ENCODE measurements at places on chromosomes 12 and 14.

DNA sequence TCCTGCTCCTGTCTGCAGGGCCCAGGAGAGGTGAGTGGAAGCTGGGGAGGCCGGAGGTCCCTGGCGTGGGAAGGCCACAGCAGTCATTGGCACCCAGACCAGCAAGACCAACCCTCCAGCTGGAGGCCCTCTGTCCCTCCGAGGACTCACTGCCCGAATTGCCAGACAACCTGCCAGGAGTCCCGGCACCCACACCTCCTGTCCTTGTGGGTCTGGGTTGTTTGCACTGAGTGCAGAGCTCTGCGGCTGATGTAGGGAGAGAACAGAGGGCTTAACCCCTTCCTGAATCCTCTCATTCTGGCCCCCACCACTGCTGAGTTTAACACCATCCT is 204.9 kb downstream of the KIF26A start:
- DNase-seq = no peak

DNA sequence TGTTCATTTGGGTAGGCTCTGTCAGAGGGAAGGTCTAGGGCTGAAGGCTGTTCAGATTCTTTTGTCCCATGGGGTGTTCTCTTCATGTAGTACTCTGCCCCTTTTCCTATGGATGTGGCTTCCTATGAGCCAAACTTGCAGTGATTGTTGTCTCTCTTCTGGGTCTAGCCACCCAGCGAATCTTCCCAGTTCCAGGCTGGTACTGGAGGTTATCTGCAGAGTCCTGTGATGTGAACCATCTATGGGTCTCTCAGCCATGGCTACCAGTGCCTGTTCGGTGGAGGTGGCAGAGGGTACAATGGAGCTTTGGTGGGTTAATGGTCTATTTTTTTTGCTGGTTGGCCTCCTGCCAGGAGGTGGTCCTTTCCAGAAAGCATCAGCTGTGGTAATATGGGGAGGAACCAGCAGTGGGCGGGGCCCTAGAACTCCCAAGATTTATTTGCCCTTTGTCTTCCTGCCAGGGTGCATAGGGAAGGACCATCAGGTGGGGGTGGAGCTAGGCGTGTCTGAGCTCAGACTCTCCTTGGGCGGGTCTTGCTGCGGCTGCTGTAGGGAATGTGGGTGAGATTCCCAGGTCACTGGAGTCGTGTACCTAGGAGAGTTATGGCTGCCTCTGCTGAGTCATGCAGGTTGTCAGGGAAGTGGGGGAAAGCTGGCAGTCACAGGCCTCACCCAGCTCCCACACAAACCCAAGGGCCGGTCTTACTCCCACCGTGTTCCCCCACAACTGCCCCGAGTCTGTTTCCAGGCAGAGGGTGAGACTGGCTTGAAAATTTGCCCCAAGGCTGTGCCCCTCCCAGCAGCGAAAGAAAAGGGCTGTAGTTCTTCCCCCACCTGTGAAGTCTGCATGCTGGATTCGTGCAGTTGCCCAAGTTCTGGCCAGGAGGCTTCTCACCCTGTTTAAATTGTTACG is 17.5 kb downstream of the MTRFR start:
- no peak for DNase-seq

DNA sequence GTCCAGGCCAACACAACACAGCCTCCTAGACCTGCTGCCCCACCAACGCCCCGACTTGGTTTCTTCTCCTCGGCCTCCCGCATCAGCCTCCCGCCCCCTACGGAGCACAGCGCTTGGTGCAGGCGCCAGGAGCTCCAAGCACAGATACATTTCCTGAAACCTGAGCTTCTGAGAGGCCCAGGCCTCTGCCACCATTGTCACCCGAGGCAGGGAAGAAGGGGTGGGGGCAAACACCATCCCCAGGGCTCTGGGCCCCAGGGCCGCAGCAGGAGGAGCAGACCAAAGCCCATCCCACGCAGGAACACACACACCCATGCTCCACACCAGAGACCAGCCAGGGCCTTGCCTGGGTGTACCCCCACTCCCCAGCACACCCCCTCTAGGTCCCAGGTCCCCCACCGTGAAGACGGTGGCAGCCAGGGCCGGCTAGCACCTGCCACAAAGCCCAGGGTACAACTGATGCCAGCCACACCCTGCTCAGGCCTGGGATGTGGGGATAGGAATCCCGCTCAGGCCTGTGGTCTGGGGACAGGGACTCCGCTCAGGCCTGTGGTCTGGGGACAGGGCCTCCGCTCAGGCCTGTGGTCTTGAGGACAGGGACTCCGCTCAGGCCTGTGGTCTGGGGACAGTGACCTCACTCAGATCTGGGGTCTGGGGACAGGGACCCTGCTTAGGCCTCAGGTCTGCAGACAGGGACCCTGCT is 5.4 kb downstream of the JAG2 start:
- DNase-seq = no peak

DNA sequence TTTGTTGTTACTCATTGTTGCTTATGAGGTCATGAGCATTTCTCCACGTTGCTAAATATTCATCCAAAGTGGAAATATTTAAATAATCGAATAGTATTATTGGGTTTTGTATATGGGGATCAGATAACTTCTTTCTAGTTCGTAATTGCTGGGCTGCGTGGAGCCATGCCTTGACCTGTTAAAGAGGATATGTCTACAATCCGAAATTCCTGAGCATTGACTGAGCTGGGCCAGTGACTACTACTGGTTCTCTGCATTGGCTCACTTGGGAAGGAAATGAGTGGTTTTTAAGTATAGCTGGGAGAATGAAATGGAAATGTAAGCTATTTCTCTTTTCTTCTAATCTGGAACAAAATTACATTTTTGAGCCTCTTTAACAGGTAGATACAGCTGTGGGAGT is 163.2 kb downstream of the RPL10L start:
- DNase-seq = no peak

DNA sequence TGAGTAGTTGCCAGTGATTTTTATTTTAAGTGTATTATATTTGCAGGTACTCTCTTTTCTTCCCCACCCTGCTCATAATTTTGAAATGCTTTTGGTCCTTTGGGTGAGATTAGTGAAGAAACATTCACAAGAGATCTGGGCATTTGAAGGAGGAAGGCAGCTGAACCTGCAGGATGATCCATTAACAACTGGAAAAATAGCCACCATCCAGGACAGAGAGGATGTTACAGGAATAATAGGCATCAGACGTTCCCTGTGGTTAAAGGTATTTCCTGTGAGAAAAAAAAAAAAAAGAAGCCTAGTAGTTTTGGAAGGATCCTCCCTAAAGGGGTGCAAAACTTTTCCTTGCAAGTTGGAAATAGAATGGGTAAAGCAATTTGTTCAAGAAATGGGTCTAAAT is 145.3 kb downstream of the SLC38A4 start:
- no peak for DNase-seq

DNA sequence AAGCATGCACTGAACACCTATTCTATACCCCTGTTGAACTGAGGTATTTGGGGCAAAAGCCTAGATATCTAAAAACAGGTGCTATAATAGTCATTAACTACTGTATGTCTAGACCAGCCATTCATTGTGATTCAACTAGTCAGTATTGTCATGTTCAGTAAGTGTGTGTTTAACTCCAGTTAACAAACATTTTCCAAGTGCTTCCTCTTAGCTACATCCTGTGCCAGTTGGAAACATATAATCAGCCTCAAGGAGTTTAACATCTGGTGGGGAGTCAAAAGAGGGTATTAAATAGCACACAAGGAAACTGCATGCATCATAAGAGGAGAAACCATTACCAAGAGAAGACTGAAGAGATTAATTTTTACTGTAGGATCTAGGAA is 20.4 kb downstream of the TMTC1 start:
- no peak for DNase-seq

- no peak for DNase-seq
These were observed 12.3 kb downstream of the TNFAIP2 start for GRCh38 chr14:103135333-103136260.

All from IMR-90 (cell line).